Stimulated activated CD8-positive, alpha-beta memory T cell treated with anti-CD3 and anti-CD28 coated beads, Interleukin-12 subunit alpha, Interleukin-12 subunit beta, amount 100 ng/mL, for 4 hours (primary cell): ENCODE measurements at places on chromosomes 12 and 14.

- DNase-seq: no peak
Observed at GRCh38 chr14:31578792-31579501, 17.7 kb downstream of the NUBPL start.

GRCh38 chr14:63134801-63135200 is 69.4 kb upstream of the RHOJ start:
- no peak for DNase-seq

DNA sequence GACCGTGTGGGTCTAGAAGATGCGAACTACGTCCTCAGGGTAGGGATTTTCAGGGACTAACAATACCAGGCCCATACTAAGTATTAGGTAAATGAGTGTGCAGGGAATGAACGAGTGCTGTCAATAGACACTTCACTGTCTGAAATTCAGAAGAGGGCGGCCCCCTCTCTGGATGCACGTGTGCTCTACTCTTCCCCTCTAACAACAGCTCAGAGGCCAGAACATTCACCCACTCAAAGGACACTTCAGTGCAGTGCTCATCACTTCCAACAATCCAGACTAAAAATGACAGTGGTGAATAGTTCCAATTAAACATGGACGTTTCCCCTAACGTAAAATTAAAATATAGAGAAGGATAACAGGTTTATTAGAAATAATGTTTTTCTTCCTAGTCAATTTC is 199.9 kb downstream of the CALM1 start:
- DNase-seq: no peak

- DNase-seq: no peak
Observed at GRCh38 chr12:23133471-23133870, 508.5 kb downstream of the ETNK1 start.

GRCh38 chr14:99593971-99594841 is 9.8 kb downstream of the CCDC85C start:
- no peak for DNase-seq

GRCh38 chr12:51833448-51834227 is 14.9 kb downstream of the FIGNL2 start:
- no peak for DNase-seq

DNA sequence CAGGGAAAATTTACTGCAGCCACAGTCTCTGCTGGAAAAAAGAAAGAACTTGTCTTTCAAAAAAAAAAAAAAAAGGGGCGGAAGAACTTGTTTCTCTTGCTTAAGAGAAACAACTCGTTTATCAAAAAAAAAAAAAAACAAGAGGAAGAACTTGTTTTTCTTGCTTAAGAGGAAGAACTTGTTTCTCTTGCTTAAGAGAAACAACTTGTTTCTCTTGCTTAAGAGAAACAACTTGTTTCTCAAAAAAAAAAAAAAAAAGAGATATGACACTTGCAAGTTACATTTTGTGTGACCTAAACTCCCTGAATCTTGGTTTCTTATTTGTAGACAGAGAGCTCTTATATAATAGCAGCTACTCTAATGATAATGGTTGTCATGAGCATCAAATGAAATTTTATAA is 44.7 kb upstream of the USP15 start:
- DNase-seq: no peak
